Hindlimb muscle (tissue), 1 donor: ENCODE measurements at places on chromosomes 13 and 19.

- no peak for DNase-seq
These were observed 17.5 kb downstream of the FCGBP start for GRCh38 chr19:39916851-39917396.

DNA sequence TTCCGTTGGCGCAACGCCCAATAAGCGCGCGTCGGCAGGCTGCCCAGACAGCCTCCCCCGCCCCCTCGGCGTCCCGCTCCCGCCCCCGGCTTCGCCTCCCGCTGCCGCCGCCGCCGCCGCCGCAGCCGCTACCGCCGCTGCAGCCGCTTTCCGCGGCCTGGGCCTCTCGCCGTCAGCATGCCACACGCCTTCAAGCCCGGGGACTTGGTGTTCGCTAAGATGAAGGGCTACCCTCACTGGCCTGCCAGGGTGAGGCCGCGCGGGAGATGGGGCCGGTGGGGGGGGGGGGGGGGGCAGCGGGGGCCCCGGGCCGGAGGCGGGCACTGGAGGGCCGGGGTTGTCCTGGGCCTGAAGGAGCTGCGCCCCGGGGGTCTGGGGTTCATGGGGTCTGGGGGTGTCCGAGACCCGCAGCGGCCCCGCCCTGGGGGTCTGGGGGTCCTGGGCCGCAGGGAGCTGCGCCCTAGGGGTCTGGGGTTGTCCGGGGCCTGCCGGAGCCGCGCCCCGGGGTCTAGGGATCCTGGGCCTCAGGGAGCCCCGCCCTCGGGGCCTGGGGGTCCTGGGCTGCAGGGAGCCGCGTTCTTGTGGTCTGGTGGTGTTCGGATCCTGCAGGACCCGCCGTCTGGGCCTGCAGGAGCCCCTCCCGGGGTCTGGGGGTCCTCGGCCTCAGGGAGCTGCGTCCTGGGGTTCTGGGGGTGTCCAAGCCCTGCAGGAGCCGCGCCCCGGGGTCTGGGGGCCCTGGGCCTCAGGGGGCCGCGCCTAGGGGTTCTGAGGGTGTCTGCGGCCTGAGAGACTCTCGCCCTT, at the start of gene HDGFL2:
Gene HDGFL2 (plus strand): TSS at position 124 of the 801 bp plus-strand sequence. CDS start 54 bp downstream, at position 178.
- DNase-seq: no peak

DNA sequence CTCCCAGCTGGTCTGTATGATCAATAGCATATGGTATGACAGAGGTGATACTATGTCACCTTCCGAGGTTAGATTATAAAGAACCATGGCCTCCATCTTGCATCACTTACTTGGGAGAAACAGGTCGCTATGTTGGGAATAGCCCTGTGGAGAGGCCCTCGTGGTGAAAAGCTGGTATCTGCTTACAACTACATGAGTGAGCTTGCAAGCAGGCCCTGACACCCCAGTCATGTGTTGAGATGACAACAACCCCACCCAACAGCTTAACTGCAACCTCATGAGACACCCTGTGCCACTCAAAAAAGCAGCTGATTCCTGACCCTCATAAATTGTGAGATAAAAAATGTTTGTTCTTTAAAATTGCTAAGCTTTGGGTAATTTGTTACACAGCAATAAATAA, 18.8 kb downstream of the MTRF1 start:
- no peak for DNase-seq

- DNase-seq: no peak
These were observed 67.3 kb downstream of the KLF12 start for GRCh38 chr13:74066937-74067336.

- no peak for DNase-seq
These were observed 16.0 kb downstream of the CDX2 start for GRCh38 chr13:27952876-27953675.

- DNase-seq: no peak
These were observed 9.5 kb downstream of the NFILZ start for GRCh38 chr19:8639821-8640401.

GRCh38 chr13:113367771-113368170, 3.8 kb upstream of the GRTP1 start:
- DNase-seq: no peak

- no peak for DNase-seq
These were observed 42.7 kb upstream of the AKAP11 start for GRCh38 chr13:42229287-42229686.

GRCh38 chr13:72983085-72983768, 75.6 kb upstream of the KLF5 start:
- DNase-seq: no peak

GRCh38 chr13:108984251-108984920, 355.0 kb downstream of the MYO16 start:
- DNase-seq: no peak

DNA sequence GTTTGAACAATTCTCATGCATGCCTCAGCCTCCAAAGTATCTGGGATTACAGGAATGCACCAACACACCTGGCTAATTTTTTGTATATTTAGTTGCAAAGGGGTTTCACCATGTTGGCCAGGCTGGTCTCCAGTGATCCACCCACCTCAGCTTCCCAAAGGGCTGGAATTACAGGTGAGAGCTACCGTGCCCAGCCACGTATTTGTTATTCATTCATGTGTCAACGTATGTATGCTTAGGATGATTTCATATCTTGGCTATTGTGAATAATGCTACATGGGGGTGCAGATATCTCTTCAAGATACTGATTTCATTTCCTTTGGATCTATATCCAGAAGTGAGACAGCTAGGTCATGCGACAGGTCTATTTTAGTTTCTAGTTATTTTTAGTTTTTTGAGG, 113.4 kb downstream of the TSHZ3 start:
- DNase-seq: no peak

GRCh38 chr19:17491287-17491686, 20.2 kb upstream of the PGLS start:
- no peak for DNase-seq

GRCh38 chr13:75384879-75385707, 96.9 kb downstream of the TBC1D4 start:
- DNase-seq: no peak

DNA sequence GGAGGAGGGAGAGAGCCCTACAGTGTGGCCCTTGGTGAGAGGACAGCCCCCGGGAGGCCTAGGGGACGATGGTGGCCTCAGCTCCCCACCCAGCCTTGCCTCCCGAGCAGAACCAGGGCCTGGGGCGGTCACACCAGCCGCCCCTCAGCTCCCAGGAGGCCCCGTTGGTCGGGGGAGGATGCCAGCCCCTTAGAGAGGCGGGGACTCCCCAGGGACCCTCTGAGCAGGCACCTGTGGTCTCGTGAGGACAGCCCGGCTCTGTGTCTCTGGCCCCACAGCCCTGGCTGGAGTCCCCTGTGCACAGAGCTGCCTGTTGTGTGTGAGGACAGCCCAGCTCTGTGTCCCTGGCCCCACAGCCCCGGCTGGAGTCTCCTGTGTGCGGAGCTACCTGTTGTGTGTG, 158.8 kb downstream of the KDM4B start:
- DNase-seq: no peak

DNA sequence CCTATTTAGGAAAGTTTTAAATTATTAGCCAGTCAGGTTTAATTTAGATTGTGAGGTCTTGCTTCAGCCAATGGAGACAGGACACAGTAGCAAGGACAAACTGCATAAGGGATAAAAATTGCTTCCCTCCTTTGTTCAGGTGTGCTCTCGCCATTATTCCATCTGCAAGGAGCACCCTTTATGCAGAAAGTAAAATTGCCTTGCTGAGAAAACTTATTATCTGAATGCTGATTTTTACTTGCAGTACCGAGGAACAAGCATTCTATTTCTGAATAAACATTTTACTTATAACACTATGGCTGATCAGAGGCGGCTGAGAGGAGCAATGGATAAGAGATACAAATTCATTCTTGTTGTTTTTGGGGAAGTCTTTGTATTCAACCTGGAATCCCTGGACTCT, 8.0 kb downstream of the CYP4F22 start:
- no peak for DNase-seq

DNA sequence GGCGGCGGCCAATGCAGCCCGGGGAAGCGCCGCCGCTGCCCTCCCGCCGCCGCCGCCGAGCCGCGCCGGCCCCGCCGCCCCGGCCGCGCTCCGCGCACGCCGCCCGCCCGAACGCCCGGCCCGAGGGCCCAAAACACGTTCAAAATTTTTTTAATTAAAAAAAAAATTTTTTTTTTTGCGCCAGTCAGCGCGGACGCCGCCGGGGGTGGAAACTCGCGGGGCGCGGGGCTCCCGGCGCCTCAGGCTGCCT, 468 bp downstream of the HMGB1 start:
- no peak for DNase-seq

DNA sequence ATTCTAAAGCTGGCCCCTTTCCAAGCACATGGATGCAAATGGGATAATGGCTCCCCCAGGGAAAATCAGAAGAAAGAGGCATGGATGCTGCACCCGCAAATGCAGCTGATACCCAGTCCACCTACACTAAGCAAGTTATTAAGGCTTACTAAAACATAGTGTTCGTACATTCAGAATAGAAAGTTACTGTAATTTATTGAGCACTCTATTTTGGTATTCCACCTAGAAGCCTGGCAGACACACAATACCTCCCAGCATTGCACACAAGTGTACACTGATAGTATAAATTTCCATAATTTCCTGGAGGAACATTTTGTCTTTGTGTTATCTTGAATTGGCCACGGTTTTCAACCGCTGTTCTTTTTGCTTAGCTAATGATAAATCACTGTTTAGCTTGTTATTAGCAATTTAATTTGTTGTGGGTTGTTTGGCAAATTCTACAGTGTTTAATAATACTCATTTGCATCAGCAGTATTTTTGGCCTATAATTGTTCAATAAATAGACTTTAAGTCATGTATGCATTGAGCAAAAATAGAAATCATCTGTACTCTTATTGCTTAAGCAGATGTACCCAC, 94.5 kb upstream of the MRI1 start:
- no peak for DNase-seq

- no peak for DNase-seq
These were observed 839 bp downstream of the ESD start for GRCh38 chr13:46796129-46796514.

DNA sequence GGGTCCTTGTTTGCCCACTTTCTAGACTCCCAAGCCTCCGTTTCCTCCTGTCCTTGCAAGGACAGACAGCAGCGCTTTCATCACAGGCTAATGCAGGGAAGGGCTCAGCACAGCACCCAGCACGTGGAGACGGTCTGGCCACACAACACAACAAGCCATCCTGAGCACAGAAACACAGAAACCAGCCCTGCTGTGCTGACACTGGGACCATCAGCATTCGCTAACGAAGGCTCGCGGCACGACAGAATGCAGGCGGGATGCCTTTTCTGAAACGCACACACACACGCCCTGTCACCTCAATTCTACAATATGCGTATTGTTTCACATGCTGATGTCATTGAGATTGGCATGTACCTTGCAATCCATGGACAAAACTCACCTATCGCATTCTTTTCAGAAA, 12.9 kb downstream of the AKT2 start:
- no peak for DNase-seq

GRCh38 chr13:110638814-110639806, 23.8 kb downstream of the NAXD start:
- no peak for DNase-seq

DNA sequence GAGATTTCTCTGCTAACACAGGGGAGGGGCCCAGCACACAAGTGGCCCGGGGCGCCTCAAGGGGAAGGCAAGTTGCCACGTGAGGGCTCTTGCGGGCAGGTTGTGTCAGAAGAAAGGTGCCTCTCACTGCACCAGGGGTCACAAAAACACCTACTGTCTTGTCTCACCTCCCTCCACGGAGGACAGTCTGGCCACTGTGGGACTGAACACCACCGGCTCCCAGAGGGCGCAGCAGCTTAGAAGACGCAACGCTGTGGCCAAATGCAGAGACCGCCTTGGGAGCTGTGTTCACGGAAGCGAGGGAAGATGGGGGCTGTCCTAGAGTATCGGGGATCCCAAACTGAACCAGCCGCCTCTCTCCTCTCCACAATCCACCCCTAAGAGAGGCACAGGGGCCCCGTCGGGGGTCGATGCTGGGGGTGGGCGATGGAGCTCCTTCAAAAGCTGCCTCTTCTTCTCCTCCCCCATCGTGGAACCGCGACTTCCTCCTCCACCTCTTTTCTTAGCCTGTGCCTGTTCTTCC, 177.5 kb downstream of the FOXO1 start:
- DNase-seq: no peak

- no peak for DNase-seq
These were observed 401.7 kb downstream of the IRS2 start for GRCh38 chr13:109384491-109385241.

GRCh38 chr19:16456652-16457194, 15.0 kb downstream of the EPS15L1 start:
- DNase-seq: no peak

DNA sequence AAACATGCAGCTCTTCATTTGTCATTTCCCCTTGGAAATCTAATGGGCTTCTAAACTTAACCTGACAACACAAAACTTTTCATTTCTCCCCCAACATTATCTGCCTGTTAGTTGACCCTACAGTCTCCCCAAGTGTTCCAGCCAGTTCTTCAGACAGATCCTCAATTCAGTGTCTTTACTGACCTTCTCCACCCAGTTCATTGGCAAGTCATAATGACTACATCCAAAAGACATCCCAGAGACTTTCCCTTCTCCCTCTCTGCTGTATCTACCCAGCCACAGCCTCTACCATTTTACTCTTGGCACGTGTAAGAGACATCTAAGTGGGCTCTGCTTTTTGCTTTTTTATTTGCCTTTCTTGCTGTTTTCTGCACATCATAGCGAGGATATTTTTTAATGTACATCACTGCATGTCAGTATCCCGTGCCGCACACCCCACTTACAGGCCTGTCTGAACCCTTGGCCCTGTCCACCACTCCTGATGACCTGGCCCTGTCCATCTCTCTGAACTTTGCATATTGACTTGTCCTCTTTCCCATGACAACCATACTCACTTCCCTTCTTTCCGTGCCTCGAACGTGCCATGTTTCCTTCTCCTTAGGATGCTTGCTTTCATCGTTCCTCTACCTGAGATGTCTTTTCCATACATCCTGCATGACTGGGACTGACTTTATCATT, 391.9 kb downstream of the IRS2 start:
- no peak for DNase-seq

- DNase-seq: peak; percentile 77
These were observed 80.5 kb downstream of the COL4A2 start for GRCh38 chr13:110387451-110388107.
